Retina (tissue), 1 donor: ENCODE measurements at places on chromosomes 12 and 14.

DNA sequence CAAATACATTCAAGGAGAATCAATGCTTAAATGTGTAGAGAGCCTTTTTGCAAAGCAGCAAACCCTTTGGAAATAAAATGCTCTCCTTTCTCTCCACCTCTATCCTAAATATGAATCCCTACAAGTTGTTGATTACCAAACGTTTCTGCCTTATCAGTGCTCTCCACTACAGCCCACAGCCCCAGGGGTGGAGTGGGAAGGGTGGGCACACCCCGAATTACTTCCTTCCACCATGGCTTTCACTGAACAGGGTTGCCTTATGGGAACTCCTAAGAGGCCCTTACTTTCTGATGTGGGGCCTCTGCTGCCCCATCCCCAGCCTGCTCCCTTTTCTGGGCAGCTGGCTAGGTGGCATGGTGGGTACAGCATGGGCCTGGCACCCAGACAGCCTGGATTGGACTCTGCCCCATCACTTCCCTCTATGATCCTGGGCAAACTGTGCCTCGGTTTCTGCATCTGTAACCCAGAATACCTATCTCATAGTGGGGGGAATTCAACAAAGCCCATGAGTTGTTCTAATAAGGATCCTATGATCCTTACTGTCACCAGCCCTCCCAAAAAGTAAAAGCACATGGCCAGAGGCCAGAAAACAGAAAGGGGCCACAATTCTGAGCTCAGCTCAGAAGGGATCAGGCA lies 16.1 kb downstream of the AK7 start:
- no peak for DNase-seq

GRCh38 chr14:25226214-25226613 lies 176.3 kb upstream of the STXBP6 start:
- no peak for DNase-seq

- peak; percentile 43 for DNase-seq
These were observed 953 bp upstream of the NXPH4 start for GRCh38 chr12:57215668-57216013.

- no peak for DNase-seq
These were observed 17.4 kb downstream of the CDKN1B start for GRCh38 chr12:12734561-12735071.

DNA sequence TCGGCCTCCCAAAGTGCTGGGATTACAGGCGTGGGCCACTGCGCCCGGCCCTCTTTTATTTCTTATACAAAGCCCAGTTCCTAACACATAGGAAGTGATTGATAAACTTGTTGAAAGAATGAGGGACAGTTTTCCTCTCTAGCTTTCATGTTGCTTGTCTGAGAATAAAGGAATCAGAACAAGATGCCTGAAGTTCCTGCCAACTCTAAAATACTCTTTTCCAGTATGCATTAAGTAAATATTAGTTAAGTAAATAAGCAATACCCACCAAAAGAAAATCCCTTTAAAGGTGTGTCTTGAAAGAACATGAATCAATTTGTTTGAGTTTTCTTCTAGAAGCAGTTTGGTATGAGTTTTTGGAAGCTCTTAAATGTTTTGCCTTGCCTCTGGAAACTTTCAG lies 24.4 kb upstream of the CD27 start:
- no peak for DNase-seq

DNA sequence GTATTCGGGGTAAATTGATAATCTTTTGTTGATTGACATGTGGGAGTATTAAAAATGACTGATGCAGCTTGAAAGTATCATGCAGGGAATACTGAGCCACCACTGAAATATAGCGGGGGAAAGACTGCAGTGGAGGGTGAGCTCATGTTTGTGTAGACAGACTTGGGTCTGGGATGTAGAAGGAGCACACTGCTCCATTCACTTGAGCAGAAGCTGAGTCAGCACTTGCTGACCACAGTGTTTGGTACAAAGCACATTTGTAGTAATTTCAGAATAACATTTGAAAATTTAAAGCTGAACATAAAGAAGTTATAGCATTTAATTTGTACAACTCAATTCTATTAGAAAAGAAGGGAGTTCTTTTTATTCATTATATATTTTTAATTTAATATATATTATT lies 304.3 kb upstream of the PRICKLE1 start:
- peak; percentile 23 for DNase-seq

- DNase-seq = no peak
These were observed 18.8 kb downstream of the EGLN3 start for GRCh38 chr14:33932033-33932432.

- peak; percentile 99 for DNase-seq
These were observed at the start of the genes SOCS4 and WDHD1 for GRCh38 chr14:55026793-55027561. Gene SOCS4 (plus strand): TSS chr14:55027236. CDS start chr14:55043042, 15,806 bp downstream. Gene WDHD1 (minus strand): TSS chr14:55027099. CDS start chr14:55026787, 312 bp downstream.

DNA sequence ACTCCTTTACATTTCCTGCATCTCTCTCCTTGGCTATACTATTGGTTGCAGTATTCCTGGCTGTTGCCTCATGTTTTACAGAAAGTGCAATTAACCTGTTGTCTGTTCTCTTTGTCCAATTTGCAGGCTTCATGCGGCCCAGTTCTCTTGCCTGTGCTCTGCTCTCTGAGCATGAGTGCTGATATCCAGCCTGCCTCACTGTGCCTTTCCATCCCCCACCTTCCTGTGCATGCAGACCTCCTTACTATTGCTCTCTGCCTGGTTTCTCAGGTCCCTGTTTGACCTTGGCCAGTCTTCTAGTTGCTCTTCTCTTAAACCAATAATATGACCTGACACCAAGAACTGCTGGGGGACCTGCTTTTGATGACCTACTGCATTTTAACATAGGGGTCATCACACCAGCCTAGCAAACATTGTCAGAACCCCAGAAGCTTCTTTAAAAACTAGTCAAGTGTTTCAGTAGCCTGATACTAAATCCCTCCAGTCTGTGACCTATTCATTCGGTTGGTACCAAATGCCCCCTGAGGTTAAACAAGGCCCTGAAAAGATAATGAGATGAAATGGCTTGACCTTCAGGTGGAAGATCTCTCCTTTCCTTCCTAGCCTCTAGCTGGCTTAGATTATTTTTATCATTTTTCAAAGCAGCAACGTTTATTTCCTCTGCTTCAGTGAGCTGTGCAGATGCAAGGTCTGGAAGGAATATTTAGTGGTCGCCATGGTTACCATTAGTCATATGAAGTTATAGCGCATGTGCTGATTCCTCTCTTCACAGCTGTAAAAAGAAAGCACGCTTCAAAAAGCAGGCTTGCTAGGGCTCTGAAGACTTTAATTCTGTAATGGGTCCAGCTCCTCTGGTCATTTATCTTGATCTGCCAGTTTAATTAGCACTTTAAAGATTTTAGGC lies 216.5 kb downstream of the PHLDA1 start:
- peak; percentile 67 for DNase-seq

- DNase-seq = no peak
These were observed 80.1 kb downstream of the PLEKHA5 start for GRCh38 chr12:19209661-19210060.

DNA sequence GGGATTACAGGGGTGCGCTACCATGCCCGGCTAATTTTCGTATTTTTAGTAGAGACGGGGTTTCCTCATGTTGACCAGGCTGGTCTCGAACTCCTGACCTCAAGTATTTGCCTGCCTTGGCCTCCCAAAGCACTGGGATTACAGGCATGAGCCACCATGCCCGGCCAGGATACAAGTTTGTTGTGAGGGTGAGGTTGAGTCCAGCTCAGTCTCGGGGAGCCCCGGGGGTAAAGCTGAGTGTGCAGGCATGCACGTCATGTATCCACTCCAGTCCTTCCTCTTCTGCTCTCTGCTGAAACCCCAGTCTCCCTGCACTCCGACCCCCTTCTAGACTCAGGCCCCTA lies 369 bp downstream of the HPD start:
- DNase-seq = no peak

GRCh38 chr12:96053476-96054243 lies 18.3 kb upstream of the LTA4H start:
- no peak for DNase-seq

DNA sequence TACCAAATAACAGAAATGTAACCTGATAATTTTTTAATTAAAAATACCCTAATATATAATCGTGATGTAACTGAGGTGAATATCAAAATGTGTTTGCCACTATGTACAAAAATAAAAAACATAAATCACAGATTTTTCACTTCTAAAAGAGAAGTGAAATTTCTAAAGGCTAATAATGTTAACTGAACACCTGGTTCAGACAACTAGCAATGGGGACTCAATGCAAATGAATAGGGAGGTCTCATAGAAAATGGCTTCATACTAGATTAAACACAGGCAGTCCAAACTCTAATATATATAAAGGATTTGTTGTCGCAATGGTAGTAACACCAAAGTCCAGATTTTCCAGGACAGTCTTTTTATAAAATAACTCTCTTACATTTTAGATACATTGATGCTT lies 365.4 kb upstream of the ATP2B1 start:
- DNase-seq = no peak

- no peak for DNase-seq
These were observed 57.9 kb downstream of the GPR68 start for GRCh38 chr14:91186515-91187066.

- DNase-seq = no peak
These were observed 35.3 kb downstream of the GAS2L3 start for GRCh38 chr12:100608776-100609175.

- DNase-seq = peak; percentile 55
These were observed 57.9 kb upstream of the FICD start for GRCh38 chr12:108457006-108457733.

DNA sequence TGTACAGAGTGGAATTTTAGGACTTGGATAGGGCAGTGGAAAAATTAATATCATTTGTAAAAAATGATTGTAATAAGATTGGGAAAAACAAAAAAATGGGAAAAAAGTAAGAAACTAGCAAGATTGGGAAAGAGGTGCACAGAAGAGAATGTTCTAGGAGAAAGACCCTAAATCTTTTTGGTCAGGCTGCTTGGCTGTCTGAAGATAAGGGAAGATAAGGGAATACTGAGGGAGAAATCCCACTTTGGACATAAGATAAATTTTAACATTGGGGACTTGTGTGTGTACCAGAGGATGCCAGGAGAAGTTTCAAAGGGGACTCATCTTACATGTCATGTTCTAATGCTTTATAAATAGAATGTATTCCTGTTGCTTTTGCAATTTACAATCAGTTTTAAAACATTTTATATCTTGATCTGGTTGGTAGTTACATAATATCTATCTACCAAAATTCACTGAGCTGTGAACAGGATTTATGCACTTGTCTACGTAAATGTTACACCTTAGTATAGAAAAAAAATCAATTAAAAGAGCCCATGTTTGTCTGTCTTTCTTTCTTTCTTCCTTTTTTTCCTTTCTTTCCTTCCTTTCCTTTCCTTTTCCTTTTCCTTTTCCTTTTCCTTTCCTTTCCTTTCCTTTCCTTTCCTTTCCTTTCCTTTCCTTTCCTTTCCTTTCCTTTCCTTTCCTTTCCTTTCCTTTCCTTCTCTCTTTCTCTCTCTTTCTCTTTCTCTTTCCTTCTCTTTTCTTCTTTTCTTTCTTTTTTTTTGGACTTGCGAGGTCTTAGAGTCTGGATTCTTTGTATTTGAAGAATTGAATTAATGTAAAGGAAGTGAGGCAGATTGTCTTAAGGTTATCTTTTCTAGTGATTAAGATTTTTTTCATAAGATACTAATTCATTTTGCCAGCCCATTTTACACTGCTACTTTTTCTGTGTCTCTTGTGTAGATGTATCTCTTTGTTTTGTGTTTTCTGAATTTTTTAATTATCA lies 66.1 kb downstream of the KTN1 start:
- DNase-seq = no peak

- DNase-seq = no peak
These were observed 13.7 kb downstream of the GPR19 start for GRCh38 chr12:12682284-12682683.

DNA sequence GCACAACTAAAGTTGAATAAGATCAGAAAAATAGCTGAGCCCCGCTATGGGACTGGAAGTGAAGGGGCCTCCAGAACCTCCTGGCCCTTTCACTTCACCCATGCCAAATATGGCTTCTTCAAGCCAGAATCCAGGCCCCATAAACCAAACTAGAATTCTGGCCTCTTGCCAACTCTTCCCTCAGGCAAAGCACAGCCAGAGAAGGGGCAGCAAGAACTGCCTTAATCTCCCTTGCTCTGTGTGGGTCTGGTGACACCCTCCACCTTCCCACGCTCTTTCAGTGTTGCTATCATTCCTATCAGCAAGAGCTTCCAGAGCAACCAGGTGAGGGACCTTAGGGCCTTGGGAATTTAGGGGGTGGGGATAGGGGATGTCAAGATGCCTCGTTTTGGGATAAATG lies 3.1 kb upstream of the PNMA1 start:
- no peak for DNase-seq

GRCh38 chr14:91376547-91377477 lies 40.8 kb downstream of the CCDC88C start:
- peak; percentile 81 for DNase-seq

DNA sequence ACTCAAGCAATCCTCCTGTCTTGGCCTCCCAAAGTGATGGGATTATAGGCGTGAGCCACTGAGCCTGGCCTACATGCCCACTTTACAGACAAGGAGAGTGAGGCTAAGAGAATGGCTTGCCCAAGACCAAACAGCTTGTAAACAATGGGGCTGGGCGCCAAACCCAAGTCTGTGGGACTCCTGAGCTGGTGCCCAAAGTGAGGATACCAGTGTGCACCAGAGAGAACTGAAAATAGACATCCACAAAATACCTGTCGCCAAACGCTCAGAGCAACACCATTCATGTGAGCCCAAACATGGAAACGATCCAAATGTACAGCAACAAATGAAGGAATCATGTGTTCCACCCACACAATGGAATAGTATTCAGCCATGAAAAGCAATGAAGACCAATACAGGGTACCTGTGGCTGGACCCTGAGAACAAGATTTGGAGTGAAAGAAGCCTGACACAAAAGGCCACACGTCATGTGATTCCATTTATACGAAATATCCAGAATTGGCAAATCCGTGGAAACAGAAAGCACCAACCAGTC lies 38.2 kb downstream of the CCNK start:
- DNase-seq = peak; percentile 2

DNA sequence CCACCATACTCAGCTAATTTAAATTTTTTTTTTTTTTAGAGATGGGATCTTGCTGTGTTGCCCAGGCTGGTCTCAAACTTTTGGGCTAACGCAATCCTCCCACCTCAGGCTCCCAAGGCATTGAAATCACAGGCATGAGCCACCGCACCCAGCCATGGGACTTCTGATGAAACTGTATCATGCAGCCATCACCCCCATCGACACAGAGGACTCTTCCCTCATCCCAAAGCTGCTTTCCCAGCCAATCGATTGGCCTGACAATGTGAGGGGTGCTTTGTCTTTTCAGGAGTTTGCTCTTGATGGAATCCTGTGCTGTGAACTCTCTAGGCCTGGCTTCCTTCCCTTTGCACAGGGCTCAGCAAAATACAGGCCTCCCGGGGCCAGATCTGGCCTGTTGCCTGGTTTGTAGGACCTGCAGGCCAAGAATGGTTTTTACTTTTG lies 59.6 kb upstream of the NCOR2 start:
- DNase-seq = no peak

GRCh38 chr14:97005934-97006333 lies 208.8 kb downstream of the VRK1 start:
- peak; percentile 55 for DNase-seq

DNA sequence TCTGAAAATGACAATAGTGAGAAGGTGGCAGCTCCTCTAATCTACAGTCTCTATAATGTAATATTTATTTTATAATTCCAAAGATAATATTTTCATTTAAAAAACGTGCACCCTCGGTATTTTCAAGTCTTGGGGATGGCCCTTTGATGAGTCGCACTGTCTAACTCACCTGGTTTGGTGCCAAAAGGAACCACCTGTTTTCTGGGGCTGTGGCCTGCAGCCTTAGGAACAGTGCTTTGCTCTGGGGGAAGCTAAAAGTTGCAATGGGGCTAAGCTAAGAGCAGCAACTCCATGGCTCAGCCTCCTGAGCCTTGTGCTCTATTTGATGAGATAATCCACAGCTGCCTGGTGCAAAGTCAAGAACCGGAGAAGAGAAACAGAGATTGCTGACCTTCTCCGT lies 6.4 kb upstream of the ENDOU start:
- DNase-seq = no peak
